Effector CD4-positive, alpha-beta T cell (primary cell): ENCODE measurements at places on chromosomes 5 and 9.

DNA sequence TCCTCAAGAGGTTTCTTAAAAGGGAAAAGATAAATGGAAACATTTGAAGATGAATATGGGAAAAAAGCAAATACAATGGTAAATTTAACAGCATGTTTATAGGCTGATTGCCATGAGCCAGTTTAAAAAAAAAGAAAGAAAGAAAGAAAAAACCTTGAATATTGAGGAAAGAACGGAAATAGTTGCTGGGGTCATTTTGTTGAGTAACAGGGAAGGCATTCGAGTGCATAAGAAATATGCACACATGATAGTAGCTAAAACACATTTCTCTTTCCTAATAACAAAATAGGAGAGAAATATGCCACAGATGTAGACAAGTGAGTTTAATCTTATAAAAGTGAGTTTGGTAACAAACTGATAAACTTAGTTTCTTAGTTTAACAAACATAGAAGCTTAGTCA is 864.6 kb upstream of the ACO1 start:
- DNase-seq = no peak

DNA sequence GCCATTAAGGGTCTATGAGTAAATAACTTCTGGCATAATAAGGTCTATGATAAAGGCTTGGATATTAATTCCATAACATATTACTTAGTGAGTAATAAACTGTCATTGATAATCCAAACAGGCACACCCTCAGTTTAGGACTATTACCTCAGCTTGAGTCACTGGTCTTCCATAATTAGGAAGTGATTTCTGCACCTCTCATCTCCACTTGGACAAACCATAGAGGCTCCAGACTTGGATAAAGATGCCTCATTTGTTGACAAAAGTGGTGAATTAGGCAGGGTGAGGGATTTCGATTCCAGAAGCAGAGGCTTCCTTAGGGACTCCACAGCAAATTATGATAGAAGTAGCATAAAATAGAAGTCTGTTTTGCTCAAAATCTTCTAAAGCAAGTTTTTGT is 127.5 kb upstream of the MTAP start:
- no peak for DNase-seq

- no peak for DNase-seq
Measured at GRCh38 chr9:4305065-4305985, 5.5 kb upstream of the GLIS3 start.

DNA sequence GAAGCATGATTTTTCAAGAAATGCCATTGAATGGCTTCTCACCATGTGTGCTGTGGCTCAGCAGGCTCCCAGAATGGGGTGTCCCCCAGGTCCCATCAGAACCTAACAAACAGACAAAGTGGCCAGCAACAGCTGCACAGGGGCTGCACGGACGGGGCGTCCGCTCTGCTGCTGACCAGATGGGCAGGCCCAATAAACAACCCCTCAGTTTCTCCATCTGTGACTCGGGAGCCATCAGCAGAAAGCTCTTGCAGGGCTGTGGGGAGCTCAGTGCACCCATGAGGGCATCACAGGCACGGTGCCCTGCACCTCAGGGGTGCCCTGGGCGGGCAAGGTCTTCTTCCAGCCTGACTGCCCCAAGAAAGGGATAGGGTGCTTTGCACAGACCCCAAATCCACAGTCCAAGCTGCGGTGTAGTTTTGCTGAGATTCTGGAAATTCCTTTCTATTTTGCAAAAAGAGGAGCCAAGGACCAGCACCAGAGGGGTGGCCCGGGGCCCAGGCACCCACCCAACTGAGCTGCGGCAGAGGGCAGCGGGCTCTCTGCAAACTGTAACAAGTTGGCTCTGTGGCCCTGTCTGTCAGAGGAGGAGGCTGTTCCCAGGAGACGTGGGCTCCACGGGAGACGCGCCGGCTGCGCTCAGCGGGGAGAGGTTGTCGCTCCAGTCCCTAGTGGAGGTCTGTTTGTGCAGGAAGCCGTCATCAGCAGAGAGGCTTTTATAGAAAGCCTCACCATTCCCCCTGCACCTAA is 138.7 kb upstream of the PPP1R26 start:
- no peak for DNase-seq

- no peak for DNase-seq
Measured at GRCh38 chr5:14967166-14967565, 95.6 kb upstream of the ANKH start.

DNA sequence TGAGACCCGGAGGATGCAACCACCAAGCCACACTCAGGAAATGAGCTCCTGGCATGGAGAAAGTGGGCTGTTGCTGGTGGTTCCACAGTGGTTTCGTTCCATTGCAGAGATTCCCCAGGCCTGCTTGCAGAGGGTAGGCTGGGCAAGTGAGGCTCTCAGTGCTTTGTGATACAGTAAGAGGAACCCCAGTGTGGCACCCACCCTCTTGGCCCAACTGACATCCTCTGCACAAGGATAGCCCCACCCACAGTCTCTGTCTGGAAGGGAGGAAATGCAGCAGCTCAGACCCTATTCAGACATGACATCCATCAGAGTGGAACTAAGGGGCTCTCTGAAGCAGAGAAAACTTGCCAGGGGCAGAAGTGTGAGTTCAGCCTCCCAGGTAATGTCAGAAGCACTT is 69.6 kb upstream of the FSTL4 start:
- DNase-seq = no peak

DNA sequence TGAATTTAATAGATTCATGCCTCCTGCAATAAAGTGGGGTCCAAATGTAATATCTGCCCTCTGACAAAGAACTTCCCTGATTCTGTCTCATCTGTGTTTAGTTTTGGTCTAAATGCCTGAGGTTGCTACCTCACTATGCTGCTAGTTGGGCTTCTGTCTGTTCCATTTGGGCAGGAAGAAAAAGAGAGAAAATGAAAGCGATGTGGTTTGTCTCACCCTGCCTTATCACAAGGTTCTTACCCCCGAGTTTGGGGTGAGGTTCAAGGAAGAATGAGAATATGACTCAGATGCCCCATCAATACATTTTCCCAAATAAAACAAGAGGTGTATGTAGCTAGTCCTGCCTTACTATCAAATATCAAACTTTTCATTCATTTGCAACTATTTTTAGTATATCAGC is 132.1 kb upstream of the MTAP start:
- DNase-seq = no peak

GRCh38 chr9:134069480-134070399 is 1.9 kb upstream of the BRD3 start:
- DNase-seq = no peak

DNA sequence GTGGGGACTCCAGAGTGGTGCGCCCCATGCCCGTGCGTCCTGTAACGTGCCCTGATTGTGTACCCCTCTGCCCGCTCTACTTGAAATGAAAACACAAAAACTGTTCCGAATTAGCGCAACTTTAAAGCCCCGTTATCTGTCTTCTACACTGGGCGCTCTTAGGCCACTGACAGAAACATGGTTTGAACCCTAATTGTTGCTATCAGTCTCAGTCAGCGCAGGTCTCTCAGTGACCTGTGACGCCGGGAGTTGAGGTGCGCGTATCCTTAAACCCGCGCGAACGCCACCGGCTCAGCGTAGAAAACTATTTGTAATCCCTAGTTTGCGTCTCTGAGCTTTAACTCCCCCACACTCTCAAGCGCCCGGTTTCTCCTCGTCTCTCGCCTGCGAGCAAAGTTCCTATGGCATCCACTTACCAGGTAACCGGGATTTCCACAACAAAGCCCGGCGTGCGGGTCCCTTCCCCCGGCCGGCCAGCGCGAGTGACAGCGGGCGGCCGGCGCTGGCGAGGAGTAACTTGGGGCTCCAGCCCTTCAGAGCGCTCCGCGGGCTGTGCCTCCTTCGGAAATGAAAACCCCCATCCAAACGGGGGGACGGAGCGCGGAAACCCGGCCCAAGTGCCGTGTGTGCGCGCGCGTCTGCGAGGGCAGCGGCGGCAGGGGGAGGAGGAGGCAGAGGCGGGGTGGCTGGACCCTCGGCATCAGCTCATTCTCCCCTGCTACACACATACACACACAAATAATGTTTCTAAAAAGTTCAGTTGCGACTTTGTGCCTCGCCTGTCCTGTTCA is 668 bp downstream of the GLIS3 start:
- no peak for DNase-seq

DNA sequence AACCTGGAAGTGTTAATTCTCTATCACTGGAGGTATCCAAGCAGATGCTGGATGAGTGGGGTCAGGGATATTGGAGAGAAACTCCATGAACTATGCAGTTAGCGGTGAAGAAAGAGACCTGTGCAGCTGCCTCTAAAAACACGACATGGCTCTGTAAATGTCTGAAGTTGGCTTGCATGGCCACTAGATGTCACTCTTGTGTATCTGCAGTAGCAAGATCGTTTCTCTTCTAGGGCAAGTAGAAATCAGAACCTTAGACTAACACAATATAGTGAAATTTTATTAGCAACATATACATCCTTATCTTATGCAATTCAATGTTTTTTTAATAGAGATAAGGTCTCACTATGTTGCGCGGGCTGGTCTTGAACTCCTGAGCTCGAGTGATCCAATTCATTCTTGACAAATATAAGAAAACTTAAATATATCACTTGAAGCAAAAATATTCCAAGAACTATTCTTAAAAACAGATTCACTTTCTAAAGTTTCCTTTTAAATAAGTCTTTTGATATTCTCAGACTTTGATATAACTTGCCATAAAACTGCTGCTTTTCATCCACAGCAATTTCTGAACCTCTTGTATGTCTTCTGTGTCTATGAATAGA is 2.9 kb downstream of the OR2S2 start:
- peak; percentile 24 for DNase-seq

GRCh38 chr5:14183187-14183939 is 40.2 kb downstream of the TRIO start:
- DNase-seq = no peak

DNA sequence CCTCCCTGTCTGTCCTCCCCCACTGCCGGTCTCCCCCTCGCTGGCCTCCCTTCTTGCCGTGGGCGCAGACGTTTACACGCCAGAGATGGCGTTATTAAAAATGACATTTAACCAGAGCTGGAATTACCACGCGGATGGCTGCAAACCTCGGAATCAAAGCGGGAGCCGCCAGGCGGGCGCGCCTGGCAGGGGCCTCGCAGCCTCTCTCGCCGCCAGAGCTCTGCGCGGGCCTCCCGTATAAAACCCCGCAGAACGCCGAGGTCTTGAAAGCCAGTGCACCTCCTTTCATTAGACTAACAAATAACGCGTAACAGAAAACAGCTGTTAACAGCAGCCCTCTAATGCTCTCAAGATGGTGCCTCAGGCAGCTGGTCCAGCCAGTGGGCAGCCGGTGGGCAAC is 10.2 kb downstream of the PRRX2 start:
- no peak for DNase-seq

- no peak for DNase-seq
Measured at GRCh38 chr9:74303945-74304344, 193.2 kb upstream of the RORB start.

DNA sequence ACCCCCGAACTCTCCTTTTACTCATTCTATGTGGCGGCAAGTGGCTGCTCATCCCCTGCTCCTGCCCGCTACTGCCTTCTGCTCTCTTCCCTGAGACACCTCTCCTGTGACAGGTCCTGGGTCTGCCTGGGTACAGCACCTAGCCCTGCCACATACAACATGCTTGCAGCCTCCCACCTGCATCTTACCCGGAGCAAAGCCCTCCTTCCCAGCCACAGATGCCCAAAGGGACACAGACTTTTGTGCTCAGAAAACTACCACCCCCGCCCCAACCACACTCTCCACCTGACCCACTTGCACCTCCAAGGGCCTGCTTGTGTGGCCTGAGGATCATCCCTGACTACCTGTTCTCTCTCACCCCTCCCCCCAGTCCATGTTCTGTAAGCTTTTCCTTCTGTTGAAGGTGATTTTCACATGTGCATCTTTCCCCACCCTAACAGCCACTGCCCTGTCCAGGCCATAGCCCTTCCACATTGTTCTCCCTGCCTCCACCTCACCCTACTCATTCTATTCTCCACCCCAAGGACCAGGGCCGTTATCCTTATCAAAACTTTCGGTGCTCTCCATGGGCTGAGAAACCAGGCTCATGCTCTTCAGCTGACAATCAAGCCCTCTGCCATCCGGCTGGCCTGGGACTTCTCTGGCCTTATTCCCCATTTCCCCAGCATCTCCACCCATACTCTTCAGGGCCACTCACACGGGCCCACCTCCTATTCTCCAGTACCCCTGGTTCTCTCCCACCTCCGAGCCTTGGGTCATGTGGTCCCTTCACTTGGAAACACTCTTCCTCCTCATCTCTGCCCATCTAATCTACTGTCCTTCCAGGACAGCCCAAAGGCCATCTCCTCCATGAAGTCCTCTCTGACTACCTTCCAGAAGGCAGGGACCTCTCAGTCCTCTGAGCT is 46.4 kb upstream of the ALDH1B1 start:
- no peak for DNase-seq

GRCh38 chr9:69193685-69194032 is 19.6 kb downstream of the TJP2 start:
- no peak for DNase-seq
